Kidney tubule cell (primary cell): ENCODE measurements at places on chromosomes 1 and 21.

- peak; percentile 85 for DNase-seq
Observed at GRCh38 chr1:115251856-115252255, 86.2 kb downstream of the NGF start.

DNA sequence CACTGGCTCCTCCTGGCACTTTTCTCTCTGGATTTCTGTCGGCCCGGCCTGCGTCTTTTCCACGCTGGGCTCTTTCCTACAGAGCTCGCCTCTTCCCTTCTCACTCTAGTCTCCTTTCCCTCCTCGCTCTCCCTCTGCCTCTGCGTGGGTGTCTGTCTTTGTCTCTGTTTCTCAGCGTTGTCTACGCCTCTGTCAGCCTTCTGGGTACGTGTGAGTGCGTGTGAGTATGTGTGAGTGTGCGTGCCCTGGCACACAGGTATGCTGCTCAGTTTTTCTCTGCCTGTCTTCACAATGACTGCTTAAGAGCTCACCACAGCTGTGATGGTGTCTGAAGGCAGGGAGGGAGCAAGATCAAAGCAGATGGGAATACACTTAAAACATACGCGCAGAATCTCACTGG is 77.7 kb downstream of the KIRREL1 start:
- no peak for DNase-seq

GRCh38 chr1:162389971-162390370 is 8.4 kb downstream of the C1orf226 start:
- no peak for DNase-seq

DNA sequence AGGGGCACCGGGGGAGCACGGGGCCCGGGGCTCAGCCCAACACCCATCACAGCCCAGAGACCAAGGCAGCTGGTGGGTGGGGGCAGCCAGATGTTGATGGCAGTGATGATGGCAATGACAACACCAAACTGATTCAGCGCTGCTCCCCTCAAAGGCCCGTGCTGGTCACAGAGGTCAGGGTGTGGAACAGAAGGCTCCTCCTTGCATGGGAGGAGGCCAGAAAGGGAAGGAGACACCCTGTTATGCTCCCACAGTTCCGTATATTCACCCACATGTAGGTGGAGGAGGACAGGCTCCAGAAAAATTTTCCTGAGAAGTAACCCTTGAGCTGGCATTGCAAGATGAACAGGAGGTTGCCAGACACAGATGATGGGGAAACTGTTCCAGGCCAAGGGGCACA is 414 bp downstream of the GUCA2B start:
- no peak for DNase-seq

DNA sequence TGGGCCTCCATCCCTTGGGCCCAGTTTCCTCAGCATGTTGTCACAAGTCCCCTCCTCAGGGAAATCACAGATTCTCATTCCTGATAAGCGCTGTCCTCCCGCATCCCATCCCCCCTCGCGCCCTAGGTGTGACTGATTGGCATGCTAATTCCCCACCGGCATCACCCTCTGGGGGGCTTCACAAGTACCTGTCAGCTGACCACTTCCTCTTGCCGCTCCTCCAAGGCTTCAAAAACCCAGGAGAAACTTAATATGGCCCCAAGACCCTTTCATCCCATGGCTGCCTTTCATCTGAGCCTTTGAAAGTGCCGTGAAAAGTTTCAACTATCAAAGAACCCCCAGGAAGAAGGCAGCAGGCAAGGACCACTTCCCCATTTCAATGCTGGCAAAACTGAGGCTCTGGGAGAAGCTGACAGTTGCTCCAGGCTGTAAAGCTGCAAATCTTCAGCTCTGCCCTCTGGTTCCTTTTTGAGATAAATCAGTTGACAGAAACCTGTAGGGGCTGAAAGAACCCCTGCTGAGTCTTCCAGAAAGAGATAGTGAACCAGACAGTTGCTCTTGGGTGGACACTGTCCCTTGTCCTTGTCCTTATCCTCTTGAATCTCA is 12.8 kb upstream of the MIXL1 start:
- DNase-seq = no peak

DNA sequence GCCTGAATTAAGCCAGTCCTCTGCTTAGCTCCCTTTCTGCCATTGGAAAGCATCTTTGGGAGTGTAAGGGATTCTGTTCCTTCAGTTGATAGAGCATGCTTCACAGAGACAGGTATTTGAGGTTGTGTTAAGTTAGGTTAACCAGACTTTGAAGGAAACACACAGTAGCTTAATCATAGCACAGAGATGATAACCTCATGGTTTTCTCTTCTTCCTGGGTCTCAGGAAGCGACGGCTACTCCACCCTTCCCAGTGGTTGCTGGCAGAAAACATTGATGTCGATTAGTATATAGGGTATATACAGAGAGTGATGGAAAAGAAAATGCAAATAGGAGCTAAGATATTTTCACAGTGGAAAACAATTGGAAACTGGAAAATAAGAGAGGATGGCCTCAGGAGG is 42.0 kb downstream of the S1PR1 start:
- no peak for DNase-seq

DNA sequence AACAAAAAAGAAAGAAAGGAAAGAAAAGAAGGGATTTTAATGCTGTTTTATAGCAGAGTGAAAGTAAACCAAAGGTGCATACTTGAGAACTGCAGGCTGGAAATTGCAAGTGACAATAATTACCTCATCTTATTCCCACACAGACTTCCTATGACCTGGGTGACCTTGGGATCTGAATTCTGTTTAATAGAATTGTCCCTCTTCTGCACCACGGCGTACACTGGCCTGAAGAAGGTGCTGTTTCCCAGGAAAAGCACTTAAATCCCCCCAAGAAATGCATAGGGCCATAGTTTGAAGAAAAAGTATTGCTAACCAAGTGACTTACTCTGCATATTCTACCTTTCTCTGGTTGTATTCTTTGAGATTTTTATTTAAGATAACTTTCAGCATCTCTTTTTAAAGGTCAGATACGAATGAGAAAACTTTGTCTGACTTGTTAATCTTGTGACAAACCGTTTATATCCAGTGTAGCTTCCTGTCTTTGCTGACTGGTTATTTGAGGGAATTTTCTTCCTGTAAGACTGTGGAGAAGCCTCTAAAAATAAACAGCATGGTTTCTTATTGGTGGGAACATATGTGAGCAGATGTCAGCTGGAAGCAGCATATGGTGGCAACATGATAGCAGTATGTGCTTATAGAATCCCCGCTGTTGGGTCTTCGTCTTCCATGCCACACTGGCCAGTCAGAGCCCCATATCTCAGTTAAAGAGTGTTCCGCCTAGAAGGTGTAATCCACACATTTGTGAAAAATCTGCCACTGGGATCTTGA is 16.3 kb downstream of the TGFB2 start:
- DNase-seq = peak; percentile 42

DNA sequence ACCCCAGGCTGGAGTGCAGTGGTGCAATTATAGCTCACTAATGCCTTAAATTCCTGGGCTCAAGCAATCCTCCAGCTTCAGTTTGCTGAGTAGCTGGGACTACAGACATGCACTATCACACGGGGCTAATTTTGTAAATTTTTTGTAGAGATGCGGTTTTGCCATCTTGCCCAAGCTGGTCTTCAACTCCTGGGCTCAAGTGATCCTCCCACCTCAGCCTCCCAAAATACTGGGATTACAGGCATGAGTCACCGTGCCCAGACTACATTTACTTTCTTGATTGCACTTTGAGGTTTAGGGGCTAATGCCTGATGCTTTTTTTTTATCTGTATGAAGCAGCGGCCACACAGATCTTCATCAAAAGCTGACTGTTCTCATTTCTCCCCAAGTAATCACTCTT is 124.6 kb downstream of the KIF26B start:
- no peak for DNase-seq

GRCh38 chr1:226549937-226550671 is 1.5 kb downstream of the STUM start:
- peak; percentile 27 for DNase-seq

- DNase-seq = no peak
Observed at GRCh38 chr1:74344387-74344786, 109.2 kb downstream of the TNNI3K start.

DNA sequence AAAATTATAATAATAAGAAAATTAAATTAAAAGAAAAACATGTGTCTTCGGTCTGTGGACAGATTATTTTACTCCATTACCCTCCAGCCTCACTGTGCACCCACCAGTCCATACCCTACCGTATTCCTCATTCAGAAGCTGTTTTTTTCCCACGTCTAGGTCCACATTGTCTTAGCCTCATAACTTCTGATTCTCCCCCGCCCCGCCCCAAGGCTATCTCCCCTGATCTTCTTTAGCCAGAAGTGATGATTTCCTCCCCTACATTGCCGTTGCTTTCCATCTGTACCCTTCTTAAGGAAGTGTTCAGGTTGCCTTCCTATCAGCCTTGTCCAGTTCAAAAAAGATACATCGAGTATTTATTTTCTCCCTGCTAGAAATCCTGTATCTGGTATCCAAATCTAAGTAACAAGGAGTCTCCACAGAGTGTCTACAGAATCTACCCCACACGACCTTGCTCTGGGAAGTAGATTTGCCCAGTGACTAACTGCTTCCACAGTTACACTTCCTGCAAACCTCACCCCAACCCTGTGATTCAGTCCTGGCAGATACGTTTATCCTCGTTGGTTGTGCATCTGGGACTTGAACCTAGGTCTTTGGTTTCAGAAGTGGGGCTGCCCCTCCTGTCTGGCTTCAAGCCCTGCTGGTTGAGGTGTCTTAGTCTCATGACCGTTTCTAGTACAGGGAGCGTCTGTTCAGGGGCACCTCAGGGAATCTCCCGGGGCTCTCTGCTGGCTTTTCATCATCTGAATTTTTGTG is 470.2 kb downstream of the CAMTA1 start:
- peak; percentile 71 for DNase-seq

GRCh38 chr1:8663090-8663802 is 154.2 kb downstream of the RERE start:
- DNase-seq = no peak
